PC-9 (cell line): ENCODE measurements at places on chromosomes 2 and 18. TPM values are rescaled to one million over a fixed set of nuclear protein-coding genes. Genes with fewer than 3 reads are reported as not detected.

DNA sequence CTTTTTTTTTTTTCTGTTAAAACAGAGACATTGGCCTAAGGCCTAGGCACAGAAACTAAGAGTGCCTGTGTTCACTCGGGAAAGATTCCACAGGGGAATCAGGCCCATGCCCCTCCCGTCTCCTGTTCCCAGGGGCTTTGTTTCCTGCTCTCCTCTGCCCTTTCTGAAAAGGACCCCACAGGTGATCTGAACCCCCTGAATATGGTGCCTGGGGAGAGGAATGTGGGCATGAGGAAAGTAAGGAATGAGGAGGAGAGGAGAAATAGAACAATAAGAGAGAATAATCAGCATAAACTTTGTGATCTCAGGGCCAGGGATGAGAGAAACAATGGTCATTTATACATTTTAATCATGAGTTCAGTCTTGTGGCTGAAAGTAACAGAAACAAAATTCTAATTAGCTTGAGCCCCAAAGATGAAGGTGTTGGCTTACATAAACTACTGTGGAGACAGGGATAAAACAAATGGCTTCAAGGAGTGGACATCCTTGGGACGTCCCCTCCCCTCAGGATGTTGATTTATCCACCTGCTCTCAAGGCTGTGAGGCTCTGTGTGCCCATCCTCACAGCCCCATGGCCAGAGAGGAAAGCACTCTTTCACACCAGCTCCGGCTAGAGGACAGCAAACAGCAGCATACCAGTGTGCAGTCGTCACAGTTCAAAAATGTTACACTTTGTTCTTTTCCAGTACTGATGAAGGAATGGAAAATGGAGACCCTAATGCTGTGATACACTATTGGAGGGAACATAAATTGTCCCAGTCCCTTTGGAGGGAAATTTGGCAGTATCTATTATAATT lies 46.4 kb upstream of the MRPL33 start:
- DNase-seq = no peak

- DNase-seq = no peak
Observed at GRCh38 chr18:62460851-62461300, 61.9 kb upstream of the ZCCHC2 start.

Gene TSGA10
- total RNA-seq = 13.5 and 14.9 TPM in 2 replicates

GRCh38 chr2:186757009-186757408 lies 63.1 kb downstream of the FAM171B start:
- DNase-seq = no peak

GRCh38 chr2:115171751-115172150 lies 729.3 kb downstream of the DPP10 start:
- no peak for DNase-seq

DNA sequence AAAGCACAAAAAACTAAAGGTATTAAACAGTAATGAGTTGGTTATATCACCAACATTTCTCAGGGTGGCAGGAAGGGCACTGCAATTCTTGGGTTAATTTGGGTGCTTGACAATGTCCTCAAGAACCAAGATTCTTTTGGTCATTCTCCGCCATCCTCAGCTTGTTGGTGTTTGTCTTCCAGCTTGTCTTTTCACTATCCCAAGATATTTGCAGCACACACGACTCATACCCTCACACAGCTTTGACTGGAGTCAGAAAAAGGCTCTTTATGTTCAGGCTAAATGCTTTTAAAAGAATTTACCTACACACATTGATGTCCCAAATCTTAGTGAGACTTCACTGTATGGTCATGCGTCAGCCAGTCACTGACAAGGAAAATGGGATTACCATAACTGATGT lies 12.5 kb downstream of the GREB1L start:
- no peak for DNase-seq

DNA sequence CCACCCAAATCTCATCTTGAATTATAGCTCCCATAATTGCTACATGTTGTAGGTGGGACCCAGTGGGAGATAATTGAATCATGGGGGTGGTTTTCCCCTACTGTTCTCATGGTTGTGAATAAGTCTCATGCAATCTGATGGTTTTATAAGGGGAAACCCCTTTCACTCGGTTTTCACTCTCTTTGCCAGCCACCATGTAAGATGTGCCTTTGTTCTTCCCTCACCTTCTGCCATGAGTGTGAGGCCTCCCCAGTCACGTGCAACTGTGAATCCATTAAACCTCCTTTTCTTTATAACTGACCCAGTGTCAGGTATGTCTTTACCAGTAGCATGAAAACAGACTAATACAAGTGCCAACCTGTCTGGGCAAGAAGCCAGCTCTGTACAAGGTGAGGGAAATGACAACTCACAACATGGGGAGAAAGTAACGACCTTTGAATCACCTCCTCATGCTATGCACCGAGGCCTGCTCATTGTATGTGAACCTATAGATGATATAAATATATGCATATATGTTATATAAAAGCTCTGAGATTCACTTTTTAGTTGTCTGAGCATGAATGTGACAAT lies 162.2 kb downstream of the ALPK2 start:
- DNase-seq = no peak

DNA sequence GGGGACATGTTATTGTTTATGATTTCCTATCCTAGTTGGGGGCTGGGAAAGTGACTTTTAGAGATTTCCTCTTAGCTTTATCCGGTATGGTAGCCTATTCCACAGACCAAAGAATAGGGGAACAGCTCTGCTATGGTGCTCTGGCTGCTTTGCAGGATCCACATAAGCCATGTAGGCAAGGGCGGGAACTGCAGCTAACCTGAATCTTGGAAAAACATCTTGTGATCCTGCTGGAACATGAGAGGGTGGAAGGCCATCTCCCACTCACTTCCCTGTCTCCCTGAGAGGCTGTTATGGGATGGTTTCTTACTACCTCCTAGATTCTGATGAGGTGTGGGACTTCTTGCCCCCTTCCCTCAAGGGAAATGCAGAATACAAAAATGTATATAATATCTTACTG lies 2.0 kb upstream of the DARS1 start:
- DNase-seq = no peak

- no peak for DNase-seq
Observed at GRCh38 chr2:152546230-152546837, 170.9 kb downstream of the PRPF40A start.

Gene ST8SIA5
- total RNA-seq = not detected in 2 replicates

Gene INPP5D
- total RNA-seq = 0.55 and 0.74 TPM in 2 replicates

DNA sequence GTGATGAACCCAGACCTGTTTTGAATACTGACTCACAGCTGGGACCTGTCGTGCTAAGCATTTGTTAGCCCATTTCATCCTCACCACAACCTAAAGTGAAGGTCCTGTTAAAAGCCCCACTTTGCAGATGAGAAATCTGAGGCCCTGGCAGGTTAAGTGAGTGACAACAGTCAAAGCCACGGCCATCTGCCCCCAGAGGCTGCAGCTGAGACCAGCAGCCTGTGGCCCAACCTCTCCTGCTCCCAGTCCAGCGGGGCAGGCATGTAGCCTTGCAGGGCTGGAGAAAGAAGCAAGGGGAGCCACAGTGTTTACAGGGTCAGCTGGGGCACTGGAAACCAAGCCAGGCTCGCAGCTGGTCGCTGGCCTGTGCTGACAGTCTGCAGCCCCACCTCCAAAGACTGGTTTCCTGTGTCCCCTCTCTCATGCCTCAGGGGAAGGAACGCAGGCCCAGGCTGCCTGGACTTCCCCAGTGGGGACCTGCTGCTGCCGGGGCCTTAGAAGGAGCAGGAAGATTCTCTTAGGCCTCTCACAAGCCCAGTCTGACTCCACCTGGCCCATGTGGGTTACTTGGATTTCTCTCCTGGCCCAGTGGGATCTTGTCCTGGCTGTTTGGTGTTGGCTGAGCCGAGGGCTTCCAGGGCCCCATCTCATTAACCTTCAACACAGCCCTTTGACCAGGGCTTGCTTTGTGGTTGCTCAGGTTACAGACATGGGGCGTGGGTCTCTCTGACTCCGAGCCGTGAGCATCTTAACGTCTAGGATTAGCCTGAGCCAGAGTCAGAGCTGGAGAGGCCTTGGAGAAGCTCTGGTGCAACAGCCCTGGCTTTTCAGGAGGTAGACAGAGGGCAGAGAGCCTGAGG lies 1.7 kb downstream of the INPP5D start:
- DNase-seq = no peak

DNA sequence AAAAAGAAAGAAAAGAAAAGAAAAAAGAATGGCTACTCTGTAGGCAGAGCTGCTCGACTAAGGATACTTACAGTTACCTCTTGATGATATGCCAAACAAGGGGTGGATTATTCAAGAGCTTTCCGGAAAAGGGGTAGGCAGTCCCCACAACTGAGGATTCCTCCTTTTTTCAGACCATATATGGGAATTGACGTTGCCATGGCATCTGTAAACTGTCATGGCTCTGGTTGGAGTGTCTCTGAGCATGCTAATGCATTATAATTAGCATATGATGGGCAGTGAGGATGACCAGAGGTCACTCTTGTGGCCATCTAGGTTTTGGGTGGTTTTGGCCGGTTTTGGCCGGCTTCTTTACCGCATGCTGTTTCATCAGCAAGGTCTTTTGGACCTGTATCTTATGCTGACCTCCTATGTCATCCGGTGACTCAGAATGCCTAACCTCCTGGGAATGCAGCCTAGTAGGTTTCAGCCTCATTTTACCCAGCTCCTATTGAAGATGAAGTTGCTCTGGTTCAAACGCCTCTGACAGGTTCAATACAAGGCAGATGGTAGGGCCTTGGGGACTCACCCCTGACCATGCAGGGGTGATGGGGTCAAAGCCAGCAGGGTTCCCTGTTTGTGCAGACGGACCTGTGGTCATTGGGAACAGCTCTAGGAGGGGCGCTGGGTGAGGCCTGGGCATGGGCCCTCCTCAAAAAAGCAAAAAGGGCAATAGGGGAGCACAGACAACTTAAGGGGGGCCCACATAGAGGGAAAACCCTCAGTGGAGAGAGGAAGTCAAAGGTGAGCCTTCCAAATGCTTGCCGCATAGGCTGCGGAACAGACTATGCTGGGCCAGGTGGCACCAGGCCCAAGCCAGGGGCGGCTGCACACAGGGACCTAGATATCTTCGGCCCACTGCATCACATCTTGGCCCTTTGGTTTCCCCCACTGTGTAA lies 251.2 kb upstream of the RAB6C start:
- no peak for DNase-seq

DNA sequence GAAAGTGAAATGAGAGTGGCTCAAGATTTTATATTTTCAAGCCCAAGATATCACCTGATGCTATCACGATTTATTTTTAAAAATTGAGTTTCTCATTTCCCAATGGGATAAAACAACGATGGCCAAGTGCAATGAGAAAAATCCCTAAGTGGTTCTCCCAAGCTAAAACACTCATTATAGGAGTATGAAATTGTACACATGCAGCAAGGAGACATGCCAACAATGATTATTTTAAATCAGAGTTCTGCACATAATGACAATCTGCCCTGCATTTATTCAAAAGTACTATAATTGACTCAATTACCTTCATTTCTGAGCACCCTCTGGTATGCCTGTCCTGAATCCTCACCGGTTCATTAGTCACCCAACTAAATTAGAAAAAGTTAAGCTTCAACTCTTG lies 12.7 kb downstream of the CYTIP start:
- DNase-seq = no peak

DNA sequence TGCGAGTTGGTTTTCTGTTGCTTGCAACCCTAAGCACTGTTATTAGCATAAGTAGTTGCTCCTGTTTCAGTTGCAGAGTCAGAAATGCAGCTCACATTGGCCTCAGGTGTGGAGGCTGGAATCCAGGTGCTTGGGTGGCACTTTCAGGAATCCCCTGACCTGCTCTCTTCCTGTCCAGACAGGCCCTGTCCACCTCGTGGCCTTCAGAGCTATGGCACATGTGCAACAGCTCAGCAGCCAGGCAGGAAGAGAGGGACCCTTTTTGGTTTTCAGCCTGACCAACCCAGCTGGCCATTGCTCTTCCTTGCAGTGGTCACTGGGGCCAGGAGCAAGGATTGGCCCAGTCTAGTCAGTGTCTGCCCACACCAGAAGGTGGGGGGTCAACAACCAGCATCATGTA lies 12.7 kb downstream of the ACOXL start:
- no peak for DNase-seq

GRCh38 chr2:47867205-47867604 lies 39.1 kb downstream of the FBXO11 start:
- DNase-seq = no peak

Gene PLGLB2
- total RNA-seq = 0.90 and 1.9 TPM in 2 replicates

Gene SH3RF3
- total RNA-seq = 4.9 and 6.1 TPM in 2 replicates

- DNase-seq = peak; percentile 7
Observed at GRCh38 chr2:88554189-88554588, 73.1 kb downstream of the EIF2AK3 start.

GRCh38 chr2:119112230-119112629 lies 46.3 kb downstream of the C1QL2 start:
- DNase-seq = no peak

DNA sequence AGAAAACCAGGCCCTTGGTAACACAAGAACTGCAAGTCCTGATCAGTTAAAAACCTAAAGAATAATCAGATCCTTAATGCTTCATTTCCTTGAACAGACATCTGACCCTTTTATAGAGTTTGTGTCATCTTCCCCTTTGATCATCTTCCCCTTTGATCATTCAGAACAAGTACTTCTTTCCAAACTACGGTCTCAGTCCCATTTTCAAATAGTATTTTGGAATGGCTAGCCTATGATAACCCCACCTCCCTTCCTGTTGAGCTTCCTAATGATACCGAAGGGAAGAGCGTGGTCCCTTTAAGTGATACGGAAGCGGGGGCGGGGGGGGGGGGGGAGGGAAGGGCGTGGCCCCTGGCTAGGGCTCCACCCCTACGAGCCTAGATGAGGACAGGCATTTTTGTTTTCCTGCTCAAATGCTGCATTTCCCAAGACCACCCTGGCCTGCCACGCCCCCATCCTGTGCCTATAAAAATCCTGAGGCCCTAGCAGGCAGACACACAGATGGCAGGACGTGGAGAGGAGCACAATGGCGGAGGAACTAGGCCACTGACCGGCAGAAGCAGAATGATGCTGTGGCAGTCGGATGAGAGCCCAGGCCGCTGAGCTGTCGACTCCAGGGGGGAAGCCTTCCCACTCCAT lies 24.1 kb upstream of the CHRNA1 start:
- DNase-seq = no peak

GRCh38 chr2:68992933-68993332 lies 18.5 kb downstream of the GKN1 start:
- no peak for DNase-seq

GRCh38 chr2:113391073-113391472 lies 46.4 kb upstream of the ZNG1B start:
- DNase-seq = no peak

GRCh38 chr2:222088561-222088960 lies 210.2 kb downstream of the PAX3 start:
- no peak for DNase-seq

DNA sequence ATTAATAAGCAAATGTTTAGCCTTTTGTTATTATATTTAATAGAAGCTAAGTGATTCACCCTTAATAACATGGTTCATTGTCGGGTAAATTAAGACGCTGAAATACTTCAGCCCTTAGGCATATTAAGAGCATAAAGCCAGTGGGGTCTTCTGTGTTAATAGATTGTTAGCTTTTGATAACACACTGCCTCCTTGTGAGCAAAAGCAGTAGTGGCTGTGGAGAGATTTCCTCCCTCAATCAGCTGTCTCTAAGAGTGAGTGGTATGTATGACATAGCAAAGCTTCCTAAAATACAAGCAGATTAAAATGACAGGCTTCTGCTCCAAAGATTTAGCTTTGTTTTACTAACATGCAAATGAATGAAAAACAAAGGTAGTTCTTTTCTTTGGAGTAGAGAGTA lies 143.7 kb upstream of the SYT4 start:
- DNase-seq = no peak

GRCh38 chr18:28837100-28837499 lies 660.2 kb upstream of the CDH2 start:
- no peak for DNase-seq

GRCh38 chr2:143296089-143296488 lies 166.9 kb downstream of the ARHGAP15 start:
- DNase-seq = no peak

GRCh38 chr2:154207288-154208047 lies 335.7 kb downstream of the GALNT13 start:
- no peak for DNase-seq

- DNase-seq = no peak
Observed at GRCh38 chr18:35770376-35771014, 189.0 kb downstream of the GALNT1 start.
